Endodermal cell (in vitro differentiated cells): ENCODE measurements at places on chromosomes 1 and 21. TPM values are rescaled to one million over a fixed set of nuclear protein-coding genes. Genes with fewer than 3 reads are reported as not detected.

LCE2C gene
- not detected in 2 replicates for total RNA-seq

ACKR1 gene
- total RNA-seq = not detected in 2 replicates

RUNX1 gene
- total RNA-seq = 1.9 and 2.8 TPM in 2 replicates

BATF3 gene
- 1.5 to 4.0 TPM (median 1.9 TPM) in 3 replicates for total RNA-seq

INAVA gene
- 54.3 and 59.5 TPM in 2 replicates for total RNA-seq

BRDT gene
- total RNA-seq = 3.4 and 4.4 TPM in 2 replicates

SHISA4 gene
- 4.7 and 5.8 TPM in 2 replicates for total RNA-seq

TMPRSS3 gene
- total RNA-seq = not detected in 3 replicates

IGSF9 gene
- total RNA-seq = 7.9 to 9.2 TPM (median 8.8 TPM) in 3 replicates

MSH4 gene
- total RNA-seq = 0.34 and 0.46 TPM in 2 replicates

SYCP1 gene
- not detected in 3 replicates for total RNA-seq

PEAR1 gene
- 0.12 to 0.69 TPM (median 0.29 TPM) in 3 replicates for total RNA-seq

LCE2B gene
- total RNA-seq = not detected in 3 replicates
